ENCODE measurements at places on chromosomes 7 and 10.

DNA sequence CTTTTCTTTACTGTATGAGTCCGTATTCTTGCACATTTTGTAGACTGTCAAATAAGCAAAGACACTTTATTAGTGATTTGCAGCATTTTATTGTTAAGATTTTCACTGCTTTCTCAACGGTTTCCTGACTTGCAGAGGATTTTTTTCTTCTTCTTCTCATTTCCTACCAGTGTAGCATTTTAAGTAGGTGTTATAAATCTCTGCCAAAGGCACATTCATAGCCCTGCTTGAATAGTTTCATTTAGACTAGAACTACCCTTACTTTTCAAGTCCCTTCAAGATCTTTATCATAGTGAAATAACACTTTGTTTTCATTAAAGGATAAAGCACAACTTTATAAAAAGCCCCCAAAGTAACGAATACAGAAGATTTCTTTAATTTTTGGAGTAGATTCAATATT lies 271.4 kb downstream of the TSPAN12 start:
- DNase-seq: no peak

- DNase-seq: no peak
These were observed 18.7 kb downstream of the KRIT1 start for GRCh38 chr7:92226981-92227380.

DNA sequence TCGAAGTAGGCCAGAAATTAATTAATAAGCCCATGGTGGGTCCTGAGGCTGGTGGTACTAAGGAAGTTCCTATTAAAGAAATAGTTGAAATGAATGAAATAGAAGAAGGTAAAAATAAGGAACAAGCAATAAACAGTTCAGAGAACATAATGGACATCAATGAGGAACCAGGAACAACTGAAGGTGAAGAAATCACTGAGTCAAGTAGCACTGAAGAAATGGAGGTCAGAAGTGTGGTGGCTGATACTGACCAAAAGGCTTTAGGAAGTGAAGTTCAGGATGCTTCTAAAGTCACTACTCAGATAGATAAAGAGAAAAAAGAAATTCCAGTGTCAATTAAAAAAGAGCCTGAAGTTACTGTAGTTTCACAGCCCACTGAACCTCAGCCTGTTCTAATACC lies 36.0 kb downstream of the SLK start:
- DNase-seq: no peak

- DNase-seq: no peak
These were observed 258.1 kb upstream of the IGFBP3 start for GRCh38 chr7:46179061-46179610.

DNA sequence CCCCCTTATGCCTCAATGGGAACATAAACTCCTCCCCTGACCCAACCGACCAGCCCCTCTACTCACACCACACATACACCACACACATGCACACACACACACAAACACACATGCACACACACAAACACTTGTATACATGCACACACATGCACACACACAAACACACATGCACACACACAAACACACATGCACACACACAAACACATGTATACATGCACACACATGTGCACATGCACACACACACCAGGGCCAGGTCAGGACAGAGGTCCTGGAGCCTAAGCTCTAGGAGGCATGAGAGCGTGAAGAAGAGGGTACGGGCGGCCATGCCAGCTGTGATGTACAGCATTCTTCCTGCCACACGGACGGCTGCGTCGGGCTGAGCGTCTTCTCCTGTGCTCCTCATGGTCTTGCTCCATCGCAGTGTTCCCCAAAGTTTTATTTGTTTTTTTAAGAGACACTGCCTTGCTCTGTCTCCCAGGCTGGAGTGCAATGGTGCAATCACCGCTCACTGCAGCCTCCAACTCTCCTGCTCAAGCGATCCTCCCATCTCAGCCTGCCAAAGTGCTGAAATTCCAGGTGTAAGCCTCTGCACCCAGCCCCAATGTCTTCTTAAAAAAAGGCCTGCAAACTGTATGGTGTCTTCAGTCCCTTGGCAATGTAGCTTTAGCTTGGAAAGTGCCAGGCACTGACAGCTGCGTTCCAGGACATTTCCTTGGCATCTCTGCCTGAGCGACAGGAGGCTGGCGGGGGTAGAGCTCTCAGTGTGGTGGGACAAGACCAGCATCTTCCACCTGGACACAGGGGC lies 38.8 kb upstream of the INPP5A start:
- peak; percentile 6 for DNase-seq

GRCh38 chr10:45437587-45438465 lies 63.8 kb downstream of the ALOX5 start:
- no peak for DNase-seq

- DNase-seq: no peak
These were observed 171.5 kb upstream of the SP4 start for GRCh38 chr7:21256310-21256877.

DNA sequence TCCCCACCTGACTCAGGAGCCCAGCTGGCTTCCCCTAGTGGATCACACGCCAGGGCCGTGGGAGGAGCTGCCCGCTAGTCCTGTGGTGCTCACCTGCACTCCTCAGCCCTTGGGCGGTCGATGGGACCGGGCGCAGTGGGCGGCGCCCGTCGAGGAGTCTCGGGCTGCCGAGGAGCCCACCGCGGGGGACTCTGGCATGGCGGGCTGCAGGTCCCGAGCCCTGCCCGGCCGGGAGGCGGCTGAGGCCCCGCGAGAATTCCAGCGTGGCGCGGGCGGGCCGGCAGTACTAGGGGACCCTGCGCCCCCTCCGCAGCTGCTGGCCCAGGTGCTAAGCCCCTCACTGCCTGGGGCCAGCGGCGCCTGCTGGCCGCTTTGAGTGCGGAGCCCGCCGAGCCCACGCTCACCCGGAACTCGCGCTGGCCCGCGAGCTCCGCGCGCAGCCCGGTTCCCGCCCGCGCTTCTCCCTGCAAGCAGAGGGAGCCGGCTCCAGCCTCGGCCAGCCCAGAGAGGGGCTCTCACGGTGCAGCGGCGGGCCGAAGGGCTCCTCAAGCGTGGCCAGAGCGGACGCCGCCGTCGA lies 367.9 kb downstream of the TYW1 start:
- DNase-seq: no peak

DNA sequence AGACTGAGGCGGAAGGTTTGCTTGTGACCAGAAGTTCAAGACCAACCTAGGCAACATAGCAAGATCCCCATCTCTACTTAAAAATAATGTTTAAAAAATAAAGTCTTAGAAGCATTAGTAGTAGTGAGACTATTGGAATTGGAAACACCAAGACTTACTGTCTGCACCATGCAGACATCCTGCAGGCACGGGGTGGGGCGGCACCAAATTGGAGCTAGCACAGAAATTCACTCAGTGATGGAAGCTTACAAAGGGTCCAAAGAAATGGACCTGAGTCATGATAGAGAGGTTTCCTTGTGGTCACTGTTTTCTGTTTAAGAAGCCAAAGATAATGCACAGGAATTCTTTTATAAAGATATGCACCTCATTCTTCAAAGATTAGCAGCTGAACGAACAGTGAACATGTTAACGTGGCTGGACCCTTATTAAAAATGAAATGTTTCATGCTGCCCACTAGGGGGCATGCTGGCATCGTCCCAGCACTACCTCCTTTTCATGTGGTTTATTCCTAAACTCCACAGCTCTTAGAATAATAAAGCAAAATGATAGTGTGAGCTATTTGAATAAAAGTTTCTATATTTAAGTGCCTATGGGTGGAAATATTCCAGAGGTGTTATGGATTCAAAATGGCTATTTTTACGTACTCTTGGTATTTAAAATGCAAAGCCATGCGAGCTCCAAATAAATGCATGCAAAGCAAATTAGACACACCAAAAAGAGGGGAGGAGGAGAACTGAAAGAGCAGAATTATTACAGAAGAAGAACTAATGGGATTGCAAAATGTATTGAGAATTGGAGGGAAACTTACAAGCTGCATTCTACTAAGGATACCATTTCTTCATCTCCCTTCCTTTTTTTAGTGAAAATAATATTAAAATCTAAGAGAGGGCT lies 28.6 kb downstream of the PDSS1 start:
- DNase-seq: peak; percentile 43

DNA sequence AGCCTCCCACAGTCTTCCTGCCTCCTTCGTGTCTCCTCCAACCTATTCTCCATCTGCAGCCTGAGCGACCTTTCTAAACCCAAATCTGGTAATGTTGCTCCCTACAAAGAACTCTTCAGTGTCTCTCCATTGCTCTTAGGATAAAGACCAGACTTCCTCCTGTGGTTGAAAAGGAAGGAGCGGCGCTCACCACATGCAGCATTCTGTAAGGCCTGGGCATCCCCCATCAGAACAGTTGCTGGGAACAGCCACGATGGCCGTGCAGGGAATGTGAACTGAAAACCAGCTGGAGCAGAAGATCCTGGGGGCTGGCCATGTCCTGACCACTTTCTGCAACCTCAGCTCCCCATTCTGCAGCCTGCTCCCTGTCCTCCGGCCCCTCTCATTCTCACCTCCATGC lies 237.8 kb upstream of the ZMIZ1 start:
- no peak for DNase-seq

DNA sequence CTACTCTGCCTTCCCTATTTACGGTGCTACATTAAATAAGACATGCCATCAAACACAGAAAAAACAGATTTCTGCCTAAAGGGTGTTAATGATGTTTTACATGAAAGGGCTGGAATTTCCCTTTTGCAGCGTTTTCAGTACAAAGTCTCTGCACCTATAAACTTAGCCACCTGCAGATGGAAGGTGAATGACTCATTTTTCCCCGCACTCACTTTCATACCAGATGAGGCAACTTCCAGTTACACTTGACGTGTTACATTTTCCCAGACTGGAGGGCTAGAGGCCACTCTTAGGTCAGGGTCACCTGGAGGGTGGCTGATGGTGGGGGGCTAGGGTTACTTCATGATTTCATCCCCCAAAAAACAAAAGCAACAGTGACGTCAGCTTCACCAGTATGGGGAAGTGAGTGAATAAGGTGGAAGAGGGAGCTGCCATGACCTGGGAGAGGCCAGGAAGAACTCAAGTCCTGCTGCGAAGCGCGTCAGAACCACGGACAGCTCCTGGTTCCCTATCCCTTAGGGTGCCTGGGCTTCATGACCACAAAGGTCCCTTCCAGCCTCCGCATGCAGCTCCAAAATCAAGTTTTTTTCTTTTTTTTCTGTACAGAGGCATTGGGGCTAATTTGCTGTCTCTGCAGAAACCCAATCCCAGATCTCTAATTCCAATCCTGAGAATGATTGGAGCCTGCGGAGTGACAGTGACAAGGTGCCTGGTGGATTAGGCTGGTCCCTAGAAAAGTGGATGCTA lies 94.0 kb downstream of the ADARB2 start:
- no peak for DNase-seq

DNA sequence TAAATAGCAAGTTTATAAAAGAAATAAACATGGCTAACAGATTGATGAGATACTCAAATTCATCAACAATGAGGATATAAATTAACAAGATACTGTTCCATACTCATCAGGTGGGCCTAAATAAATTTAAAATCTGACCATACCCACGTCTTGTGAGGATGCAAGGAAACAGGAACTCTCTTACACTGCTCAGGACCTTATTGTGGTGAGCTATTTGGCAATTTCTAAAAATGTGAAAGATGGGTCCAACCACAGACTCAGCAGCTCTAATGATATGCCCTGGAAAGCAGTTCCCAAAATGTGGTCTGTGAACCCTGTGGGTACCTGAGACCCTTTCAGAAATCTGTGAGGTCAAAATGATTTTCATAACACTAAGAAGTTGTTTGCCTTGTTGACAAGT lies 21.5 kb downstream of the RPP38 start:
- DNase-seq: no peak

DNA sequence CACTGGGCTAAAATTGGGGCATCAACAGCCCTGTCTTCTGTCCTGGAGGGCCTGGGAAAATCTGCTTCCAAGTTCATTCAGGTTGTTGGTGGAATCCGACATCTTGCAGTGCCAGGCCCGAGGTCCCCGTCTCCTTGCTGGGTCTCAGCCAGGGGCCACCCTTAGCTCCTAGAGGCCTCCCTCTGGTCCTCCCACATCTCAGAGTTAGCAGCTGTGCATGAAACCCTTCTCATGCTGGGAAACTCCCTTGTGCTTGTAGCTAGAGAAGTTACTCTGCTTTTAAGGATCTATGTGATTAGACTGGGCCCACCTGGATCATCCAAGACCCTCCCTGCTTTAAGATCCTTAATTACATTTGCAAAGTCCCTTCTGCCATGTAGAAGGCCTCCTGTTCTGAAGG lies 15.3 kb downstream of the HIP1 start:
- no peak for DNase-seq

DNA sequence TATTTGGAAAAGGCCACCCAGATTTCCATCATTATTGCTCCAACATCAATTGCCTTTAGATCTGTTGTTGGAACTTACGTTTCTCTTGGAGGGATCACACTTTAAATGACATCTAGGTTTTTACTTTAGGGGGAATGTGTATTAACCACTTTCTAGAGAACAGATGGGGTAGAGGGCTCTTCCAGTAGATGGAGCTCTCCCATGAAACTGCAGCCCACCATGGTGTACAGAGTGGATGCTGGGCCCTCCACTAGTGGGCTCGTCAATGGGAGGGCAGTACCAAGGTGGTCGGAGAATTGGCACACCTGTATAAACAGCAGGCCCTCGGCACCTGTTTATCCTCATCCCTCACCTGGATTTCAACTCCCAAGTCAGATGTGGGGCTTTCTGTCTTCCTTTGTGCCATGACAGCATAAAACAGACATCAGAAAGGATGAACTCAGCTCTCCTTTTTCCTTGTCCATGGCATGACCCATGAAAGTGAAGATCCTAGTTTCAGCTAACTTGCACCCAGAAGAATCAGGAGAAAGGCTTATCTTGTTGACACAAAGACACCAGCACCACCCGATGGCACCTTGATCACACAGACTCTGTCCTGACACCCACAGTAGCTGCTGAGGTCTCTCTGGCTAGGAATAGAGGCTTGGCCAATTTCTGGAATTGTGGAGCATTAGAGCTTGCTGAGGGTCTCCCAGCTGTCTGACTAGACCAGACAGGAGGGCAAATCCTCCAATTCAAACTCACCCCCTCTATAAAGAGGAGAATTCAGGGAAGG lies 150.5 kb downstream of the CYP26A1 start:
- no peak for DNase-seq

DNA sequence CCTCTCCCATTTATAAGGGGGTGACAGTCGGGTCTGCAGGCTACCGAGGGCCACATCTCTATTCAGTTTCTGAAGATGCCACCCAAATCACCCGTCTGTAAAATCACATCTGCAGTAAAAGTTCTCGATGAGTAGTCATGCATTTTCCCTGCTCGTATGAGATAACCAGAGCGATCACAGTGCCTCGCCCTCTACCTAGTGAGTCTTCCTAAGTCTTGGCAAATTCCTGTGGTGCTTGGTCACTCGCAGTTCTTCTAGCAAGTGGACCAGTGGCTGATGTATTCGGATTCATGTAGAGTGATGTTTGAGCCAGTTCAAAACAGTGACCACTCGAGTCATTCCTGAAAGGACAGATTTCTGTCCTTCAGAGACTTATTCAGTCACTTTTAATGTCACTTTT lies 44.9 kb downstream of the INSYN2A start:
- no peak for DNase-seq

DNA sequence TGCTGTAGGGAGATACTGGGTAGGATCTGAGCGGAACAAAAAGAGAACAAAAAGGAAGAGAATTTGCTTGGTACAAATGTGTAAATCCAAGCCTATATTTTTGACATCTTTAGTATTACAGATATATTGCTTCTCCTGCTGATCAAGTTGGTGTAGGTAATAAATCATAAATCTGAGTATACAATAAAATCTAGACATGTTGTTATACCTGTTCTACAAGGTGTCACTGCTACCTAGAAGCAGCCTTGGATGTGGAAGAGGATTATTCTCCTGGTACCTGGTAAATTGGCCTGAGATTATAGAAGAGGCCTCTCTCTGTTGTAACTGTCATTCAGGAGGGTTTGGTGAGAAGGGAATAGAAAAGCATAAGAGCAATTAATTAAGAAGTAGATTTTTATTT lies 89.9 kb upstream of the LSM8 start:
- DNase-seq: no peak

- DNase-seq: no peak
These were observed 15.8 kb downstream of the SCD start for GRCh38 chr10:100362570-100363496.
